ENCODE measurements at places on chromosomes 2 and 18.

DNA sequence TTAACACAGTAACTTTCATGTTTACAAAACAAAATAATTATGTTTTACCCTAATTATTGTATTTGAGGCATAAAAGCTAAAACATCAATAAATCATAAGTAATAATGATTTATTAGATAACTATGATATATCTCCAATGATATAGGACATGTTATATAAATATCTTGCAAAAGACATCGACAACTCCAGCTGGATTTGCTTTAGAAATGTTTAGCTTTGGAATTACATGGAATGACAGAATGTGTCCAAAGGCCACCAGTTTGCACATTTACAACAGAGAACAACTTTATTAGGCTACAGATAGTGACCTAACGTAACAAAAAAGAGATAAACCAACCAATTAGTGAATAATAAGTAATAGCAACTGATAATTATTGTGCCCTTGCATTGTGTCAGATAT is 475.7 kb downstream of the DCC start:
- no peak for DNase-seq

DNA sequence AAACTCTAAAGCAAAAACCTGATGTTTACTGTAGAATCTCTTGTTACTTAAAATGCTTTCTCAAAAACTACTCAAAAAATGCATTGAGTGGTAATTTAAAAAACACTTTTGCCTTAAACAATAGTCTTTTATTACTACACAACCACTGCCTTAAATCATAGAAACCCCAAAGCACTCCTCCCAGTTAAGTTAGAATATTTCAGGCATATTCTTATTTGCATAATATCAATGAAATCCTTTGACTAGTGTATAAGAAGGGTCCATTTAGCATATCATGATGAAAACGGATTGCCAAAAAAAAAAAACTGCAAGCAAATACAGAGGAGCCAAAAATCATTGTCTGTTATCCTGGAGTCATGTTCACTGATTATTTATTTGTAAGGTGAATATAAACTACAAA is 119.2 kb downstream of the PTPRM start:
- DNase-seq = no peak

GRCh38 chr2:50143822-50144575 is 887.9 kb downstream of the NRXN1 start:
- no peak for DNase-seq

- no peak for DNase-seq
Observed at GRCh38 chr2:186274936-186275575, 211.0 kb upstream of the ZC3H15 start.

DNA sequence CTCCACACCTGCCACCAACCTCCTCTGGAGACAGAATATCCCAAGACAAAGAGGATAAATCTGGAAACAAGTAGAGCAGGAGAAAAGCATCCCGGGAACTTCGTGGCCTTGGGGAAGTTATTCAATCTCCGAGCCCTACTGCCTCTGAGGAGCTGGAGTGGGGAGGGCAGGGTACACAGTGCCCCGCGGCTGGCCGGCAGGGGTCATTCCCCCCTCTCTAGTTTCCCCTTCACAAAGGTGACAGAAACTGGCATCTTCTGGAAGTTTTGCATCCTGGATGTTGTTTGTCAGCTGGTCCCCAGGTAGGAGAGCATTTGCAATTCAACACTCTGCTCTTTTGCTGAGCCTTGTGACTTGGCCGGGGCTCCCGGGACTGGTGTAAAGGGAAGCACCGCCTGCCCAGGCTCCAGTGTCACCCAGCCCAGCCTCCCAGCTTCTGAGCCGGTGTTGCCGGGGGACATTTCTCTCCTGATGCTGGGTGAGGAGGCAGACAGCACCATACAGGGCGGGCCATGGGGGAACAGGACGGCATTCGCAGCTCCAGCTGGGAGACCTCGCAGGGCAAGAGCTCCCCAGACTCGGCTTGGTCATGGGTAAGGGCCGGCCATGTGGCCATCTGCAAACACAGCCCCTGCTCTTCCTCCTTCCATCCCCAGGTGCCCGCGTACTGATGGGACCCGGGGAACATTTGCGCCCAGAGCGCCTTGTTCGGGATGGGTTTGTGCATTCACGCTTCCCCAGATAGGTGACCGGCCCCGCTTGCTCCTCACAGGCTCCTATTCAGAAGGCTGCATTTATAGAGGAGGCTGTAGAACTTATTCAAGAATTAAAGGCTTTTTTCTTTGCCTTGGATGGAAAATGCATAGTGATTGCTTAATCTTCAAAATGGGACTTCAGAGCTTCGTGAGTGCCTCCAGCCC is 7.4 kb upstream of the NTSR2 start:
- DNase-seq = no peak

- DNase-seq = no peak
Observed at GRCh38 chr2:174004905-174005605, 39.9 kb upstream of the SP3 start.

DNA sequence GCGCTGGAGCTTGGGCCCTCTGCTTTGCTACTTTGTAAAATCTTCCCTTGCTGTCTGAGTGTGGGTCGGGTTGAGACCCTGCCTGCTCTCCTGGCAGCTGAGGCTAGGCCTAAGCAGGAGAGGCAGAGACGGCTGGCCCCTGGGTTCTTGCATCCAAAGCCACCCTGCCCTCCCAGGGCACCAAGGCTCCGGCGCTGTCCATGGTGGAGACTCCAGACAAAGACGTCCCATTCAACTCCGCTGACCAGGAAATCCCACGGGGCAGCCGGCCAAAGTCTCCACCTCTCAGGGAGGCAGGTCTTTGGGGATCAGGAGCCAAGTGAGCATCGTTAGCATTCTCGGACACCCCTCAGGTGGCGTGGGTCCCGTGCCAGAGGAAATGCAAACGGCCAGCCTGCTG is 2.6 kb upstream of the PRLH start:
- no peak for DNase-seq

Data from effector CD8-positive, alpha-beta T cell (primary cell).